ENCODE measurements at places on chromosomes 7 and 10. TPM values are rescaled to one million over a fixed set of nuclear protein-coding genes. Genes with fewer than 3 reads are reported as not detected.

The CNPY1 gene
- polyA plus RNA-seq: not detected

The EPO gene
- polyA plus RNA-seq: 0.41 TPM

The CHN2 gene
- 1.6 TPM for polyA plus RNA-seq

The PPP1R17 gene
- polyA plus RNA-seq: not detected

The DCLRE1A gene
- 4.8 TPM for polyA plus RNA-seq

The TMEM236 gene
- polyA plus RNA-seq: 0.13 TPM

The CYP3A4 gene
- polyA plus RNA-seq: not detected

The DIP2C gene
- 2.0 TPM for polyA plus RNA-seq

- no peaks in the 10 kb centered on the region for H3K4me1 ChIP-seq
- H3K36me3 ChIP-seq: no peaks in the 10 kb centered on the region
- H3K4me3 ChIP-seq: no peak overlapping the region
- DNase-seq: no peak
Measured at GRCh38 chr7:1395211-1396070, 63.8 kb downstream of the MICALL2 start.

- H3K4me1 ChIP-seq: no peaks in the 10 kb centered on the region
- no peak overlapping the region for H3K4me3 ChIP-seq
- DNase-seq: no peak
- H3K27me3 ChIP-seq: no peaks in the 10 kb centered on the region
- no peak overlapping the region for H3K27ac ChIP-seq
Measured at GRCh38 chr7:5795752-5796475, 14.5 kb upstream of the RNF216 start.

DNA sequence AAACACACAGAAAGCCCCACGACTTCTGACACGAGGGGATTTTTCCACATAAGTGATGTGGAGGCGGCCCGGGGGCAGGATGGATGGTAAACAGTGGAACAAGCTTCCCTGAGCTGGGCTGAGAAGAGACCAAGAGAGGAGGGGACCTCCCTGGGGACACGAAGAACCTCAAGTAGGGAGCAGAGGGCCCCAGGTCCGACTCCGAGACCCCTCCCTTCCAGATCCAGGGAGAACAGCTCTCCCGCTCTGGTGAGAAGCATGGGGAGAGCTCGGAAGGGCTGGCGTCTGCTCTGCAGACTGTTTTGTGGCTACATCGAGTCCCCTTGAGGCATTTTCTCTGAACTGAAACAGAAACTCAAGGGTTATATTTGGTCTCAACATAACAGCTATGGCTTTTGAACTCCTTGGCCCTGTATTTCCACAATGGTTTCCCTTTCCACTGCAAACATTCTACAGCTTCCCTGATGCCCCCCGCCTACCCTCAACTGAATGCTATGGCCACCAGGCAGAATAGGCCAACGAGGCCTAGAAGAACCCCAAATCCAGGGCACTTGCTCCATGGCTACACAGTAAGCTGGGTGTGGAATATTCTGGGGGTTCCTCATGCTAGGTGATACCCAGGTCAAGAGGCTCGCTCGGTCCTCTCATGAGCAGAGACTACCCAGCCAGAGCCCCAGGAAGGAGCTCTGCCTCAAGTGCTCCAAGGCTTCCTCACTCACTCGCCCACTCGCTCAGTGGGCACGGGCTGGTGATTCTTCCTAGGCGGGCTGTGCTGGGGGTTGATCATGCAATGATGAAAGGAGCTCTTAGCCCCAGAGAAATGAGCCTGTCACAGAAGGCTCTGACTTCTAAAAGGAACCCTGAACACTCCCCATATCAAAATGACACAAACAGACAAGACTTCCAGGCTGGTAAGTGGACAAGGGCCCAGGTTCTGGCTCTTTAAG is 47.5 kb downstream of the FAM53B start:
- no peak overlapping the region for H3K4me3 ChIP-seq
- no peaks in the 10 kb centered on the region for H3K27me3 ChIP-seq

DNA sequence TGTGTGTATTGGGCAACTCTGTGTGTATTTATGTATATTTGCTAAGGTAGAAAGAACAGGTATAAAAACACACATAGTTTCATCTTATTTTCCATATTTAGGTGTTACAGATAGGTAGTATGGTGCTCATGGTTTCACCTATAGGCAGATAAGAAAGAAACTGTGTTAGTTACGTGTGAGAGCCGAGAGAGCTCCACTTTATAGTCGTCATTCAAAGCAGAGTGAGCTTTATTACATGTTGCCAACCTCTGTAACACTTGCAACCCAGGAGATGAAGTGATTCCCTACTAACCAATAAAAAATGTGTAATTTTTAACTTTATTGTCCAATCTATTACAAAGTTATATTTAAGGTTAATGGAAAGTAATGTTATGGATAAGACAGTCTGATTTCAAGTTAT is 121.3 kb downstream of the AGMO start:
- no peak overlapping the region for H3K4me3 ChIP-seq
- no peak for DNase-seq
- no peak overlapping the region for H3K27ac ChIP-seq
- H3K27me3 ChIP-seq: no peaks in the 10 kb centered on the region
- H3K36me3 ChIP-seq: no peaks in the 10 kb centered on the region

DNA sequence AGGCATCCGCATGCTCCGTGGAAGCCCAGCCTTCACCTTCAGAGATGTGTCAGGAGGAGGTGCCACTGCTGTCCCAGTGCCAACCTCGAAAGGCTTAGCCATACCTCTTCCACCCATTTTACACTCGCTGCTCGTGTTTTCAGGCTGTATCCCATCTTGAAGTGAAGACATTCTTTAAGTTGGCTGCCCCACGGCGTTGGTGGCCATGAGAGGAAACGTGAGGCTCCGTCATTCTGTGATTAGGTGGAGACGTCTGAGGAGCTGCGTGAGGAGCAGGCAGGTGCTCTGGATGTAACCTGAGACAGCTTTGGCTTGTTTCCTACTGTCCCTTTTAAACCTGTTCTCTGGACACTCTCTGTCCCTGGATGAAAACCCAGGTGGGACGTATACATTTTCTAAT is 159.9 kb upstream of the RNF32 start:
- no peaks in the 10 kb centered on the region for H3K4me1 ChIP-seq
- H3K36me3 ChIP-seq: no peaks in the 10 kb centered on the region
- no peak overlapping the region for H3K27ac ChIP-seq
- H3K27me3 ChIP-seq: no peaks in the 10 kb centered on the region
- H3K4me3 ChIP-seq: no peak overlapping the region

DNA sequence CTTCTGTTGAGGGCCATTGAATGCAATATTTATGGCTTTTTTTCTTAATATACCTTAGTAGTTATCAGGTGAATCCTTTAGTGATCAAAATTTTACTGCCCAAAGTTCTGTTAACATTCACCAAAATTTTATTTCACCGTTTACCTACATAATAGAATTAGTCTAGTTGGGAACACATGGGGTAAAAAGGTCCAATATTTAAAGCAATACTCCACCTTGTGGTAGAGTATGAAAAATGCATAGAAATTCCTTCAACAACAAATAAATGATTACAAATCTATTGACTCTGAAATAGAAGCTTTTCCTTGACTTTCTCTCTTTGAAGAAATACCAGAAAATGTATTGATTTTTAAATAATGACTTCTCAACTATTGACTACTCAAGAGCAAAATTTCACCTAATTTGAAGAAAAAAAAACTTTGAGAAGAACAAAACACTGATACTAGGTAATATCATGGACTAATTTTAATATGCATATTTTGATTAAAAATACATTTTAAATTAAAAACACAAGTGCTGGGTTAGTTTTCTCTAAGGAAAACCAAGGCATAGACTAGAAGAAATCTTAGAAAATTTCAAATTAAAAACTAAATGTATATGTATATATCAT is 43.3 kb downstream of the POLR1F start:
- no peak for DNase-seq
- H3K4me3 ChIP-seq: no peak overlapping the region
- H3K27me3 ChIP-seq: no peaks in the 10 kb centered on the region
- H3K27ac ChIP-seq: no peak overlapping the region

- no peaks in the 10 kb centered on the region for H3K27me3 ChIP-seq
- no peaks in the 10 kb centered on the region for H3K4me1 ChIP-seq
- DNase-seq: no peak
- no peak overlapping the region for H3K4me3 ChIP-seq
- no peaks in the 10 kb centered on the region for H3K36me3 ChIP-seq
Measured at GRCh38 chr7:24595671-24596418, 22.6 kb downstream of the PALS2 start.

DNA sequence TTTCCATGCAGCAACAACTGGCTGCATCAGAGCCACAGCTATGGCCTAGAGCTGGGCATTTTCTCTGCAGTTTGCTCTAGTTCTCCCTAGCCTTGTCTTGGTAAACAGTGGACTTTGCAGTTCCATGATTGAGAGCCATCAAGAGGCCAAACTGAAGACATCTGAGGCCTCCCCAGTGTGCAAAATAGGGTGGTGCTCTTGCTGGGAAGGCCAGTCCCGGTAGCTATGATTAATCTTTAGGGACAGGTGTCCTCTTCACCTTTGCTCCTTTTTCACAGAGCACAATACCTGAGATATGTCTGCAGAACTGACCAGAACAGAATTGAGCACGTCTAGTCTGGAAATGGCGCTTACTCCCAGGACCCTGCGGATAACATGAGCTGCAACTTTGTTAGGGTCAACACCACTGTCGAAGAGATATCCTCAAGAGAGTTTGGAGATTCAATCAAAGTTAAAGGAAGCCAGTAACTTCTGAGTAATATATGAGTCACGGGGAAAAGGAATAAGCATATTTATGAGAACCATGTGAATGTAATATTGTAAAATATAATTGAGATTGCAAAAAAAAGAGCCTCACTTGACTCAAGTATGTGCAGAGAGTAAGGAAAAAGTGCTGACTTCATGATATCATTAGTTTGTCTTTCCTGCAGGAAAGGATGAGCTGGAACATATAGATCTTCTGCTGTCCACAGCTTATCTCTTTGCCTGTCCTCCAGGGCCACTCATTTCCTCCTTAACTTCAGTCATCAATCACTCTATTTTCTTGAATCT is 76.7 kb downstream of the ANK3 start:
- no peaks in the 10 kb centered on the region for H3K27me3 ChIP-seq
- no peaks in the 10 kb centered on the region for H3K36me3 ChIP-seq
- DNase-seq: no peak
- H3K27ac ChIP-seq: no peak overlapping the region

- DNase-seq: no peak
- no peaks in the 10 kb centered on the region for H3K36me3 ChIP-seq
- H3K4me3 ChIP-seq: no peak overlapping the region
- peaks cover 24% of the 10 kb centered on the region for H3K4me1 ChIP-seq
Measured at GRCh38 chr7:14381936-14382335, 392.5 kb upstream of the ETV1 start.

DNA sequence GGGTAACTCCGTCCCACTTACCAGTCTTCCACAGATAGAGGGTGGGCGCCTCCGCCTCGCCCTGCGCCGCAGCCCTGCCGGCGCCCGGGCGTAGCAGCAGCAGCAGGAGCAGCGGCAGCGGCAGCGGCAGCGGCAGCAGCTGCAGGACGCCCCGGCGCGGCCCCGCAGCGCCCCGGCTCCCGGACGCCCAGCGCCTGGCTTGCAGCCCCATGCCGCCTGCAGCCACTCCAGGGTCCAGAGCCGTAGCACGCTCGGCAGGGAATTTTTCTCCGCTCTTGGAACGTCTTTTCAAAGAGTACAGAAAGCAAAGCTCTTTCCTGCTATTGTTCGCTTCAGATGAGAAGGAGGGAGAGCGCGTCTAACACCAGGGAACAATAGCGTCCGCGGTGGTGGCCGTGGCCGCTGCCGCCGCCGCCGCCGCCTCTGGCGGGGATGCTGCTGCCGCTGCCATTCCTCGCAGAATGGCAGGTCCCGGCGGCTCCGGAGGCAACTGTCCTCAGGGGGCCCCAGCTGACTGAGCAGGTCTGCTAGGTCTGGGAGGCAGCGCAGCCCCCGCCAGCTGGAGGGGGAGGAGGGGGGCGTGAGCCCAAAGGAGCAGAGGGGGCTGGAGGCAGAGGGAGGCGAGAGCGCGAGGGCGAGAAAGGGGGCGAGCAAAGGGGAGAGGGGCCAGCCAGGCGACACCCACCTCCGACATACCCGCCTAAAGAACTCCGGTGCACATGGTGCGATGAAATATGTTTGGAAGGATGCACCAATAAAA is at the start of gene THSD7A:
THSD7A (minus strand) TSS at position 463 of the 760 bp plus-strand sequence; CDS start at position 211, 252 bp downstream.
- H3K4me3 ChIP-seq: peak within 1 kb of the TSS; percentile 58
- H3K27me3 ChIP-seq: peaks cover 21% of the 10 kb centered on the region

DNA sequence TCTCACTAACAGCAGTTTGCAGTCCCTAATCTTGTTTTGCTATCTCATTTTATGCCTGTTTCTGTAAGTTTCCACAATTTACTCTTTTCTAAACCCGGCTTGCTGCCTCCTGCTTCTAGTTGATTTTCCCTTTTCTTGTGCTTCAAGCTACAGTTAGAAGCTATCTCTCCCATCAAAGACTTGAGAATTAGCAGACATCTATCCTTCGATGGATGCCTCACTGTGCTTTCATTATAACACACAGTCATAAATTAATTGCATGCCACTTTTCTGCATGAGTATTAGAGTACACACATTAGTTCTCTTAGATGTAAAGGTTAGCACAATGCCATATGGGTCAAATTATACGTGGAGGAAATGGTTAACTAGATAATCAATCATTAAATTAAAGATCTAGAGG is 48.7 kb downstream of the SEMA3A start:
- H3K4me1 ChIP-seq: no peaks in the 10 kb centered on the region
- H3K27me3 ChIP-seq: no peaks in the 10 kb centered on the region
- H3K27ac ChIP-seq: no peak overlapping the region
- no peaks in the 10 kb centered on the region for H3K36me3 ChIP-seq
- DNase-seq: no peak
- no peak overlapping the region for H3K4me3 ChIP-seq

DNA sequence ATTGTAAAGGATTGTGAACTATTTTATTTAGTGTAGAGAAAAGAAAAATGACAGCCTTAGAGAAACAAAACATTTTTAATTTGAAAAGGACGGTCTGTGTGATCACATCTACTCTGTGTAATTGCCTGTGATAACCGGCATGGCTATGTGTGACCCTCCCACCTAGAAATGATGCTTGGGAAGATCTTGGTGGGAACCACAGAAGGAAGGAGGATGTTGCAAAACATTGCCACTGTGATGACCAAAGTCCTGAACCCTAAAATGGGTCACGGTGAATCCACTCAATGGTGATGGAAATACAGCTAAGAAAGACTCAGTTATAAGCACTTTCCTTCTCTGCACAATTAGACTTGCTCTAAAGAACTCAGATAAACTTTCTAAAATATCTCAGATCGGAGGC is 221.3 kb upstream of the FRMD4A start:
- DNase-seq: no peak
- H3K4me3 ChIP-seq: no peak overlapping the region
- no peaks in the 10 kb centered on the region for H3K27me3 ChIP-seq
- H3K36me3 ChIP-seq: no peaks in the 10 kb centered on the region
- H3K27ac ChIP-seq: no peak overlapping the region
- H3K4me1 ChIP-seq: peaks cover 14% of the 10 kb centered on the region
